ENCODE measurements at places on chromosomes 3 and 15.

DNA sequence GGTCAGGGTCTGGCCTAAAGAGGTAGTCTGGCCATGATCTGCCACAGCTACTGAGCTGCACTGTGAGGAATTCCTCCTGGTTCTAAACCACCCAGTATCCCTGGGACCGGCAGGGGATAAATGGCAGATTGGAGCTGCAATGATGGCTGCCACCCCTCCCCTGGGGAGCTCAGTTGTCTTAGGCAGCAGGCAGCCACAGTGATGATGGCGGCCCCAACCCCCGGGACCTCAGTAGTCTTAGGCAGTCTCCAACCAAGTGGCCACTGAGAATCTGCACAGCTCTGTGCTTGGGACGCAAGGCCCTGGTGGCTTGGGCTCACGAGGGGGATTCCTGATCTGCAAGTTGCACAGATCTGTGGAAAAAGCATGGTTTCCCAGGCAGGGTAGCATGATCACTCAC lies 68.1 kb downstream of the STRIT1 start:
- no peak for DNase-seq

- no peak for DNase-seq
Observed at GRCh38 chr15:94844538-94845389, 613.4 kb downstream of the MCTP2 start.

DNA sequence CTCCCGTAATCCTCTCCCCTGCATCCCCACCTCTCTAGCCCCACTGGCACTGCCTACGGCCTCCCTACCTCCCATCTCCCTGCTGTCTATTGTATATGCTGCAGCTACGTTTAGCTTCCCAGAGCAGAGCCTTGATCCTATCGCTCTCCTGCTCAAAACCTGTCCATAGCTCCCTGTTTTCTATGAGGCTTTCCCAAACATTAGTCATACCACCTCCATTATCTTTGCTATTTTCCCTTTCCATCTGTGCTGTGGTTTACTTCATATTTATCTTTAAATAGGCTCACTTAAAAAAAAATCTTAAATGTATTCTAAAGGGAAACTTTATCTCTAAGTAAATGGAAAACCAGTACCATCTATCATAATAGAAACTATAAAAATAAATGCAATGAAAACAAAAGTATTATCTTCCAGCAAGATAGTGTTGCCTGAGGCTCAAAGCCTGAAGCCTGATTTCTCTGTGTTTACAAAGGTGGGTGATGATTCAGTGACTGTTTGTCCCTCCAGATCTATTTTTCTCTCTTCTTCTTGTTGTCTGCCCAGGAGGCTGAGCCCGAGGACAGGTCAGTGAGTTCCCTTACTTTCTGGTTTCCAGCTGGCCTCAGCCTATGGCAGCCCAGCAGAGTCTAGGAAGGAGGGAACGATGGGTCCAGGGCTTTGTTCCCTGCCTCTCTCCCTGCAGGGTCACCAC lies 397.1 kb upstream of the CFAP20DC start:
- no peak for DNase-seq

DNA sequence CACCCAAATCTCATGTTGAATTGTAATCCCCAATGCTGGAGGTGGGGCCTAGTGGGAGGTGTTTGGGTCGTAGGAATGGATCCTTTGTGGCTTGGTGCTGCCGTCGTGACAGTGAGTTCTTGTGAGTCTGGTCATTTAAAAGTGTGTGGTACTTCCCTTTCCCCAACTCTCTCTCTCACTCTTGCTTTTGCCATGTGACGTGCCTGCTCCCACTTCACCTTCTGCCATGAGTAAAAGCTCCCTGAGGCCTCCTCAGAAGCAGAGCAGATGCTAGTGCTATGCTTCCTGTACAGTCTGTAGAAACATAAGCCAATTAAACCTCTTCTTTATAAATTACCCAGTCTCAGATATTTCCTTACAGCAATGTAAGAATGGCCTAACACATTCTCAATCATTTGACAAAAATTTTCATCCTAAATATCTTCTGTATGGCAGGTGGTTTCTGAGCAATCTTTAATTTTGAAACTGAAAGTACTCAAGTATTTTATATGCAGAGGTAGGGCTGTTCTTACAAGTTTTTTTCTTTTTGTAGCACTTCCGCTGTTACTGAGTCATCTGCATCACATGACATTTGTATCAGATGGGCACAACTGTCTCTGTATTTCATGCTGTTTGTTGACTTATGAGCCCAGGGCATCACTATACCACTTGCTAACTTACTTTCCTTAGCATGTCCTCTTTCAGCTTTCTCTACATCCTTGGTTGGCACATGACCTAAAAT lies 8.8 kb downstream of the RPL39L start:
- peak; percentile 45 for DNase-seq

DNA sequence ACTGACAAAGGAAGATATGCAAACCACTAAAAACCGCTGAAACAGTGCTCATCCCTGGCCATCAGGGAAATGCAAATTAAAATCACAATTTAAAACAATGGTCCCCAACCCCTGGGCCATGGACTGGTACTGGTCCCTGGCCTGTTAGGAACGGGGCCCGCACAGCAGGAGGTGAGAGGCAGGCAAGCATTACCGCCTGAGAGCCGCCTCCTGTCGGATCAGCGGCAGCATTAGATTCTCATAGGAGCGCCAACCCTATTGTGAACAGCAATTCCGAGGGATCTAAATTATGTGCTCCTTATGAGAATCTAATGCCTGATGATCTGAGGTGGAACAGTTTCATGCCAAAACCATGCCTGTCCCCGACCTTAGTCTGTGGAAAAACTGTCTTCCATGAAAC lies 14.4 kb downstream of the SLC12A6 start:
- DNase-seq = no peak

- no peak for DNase-seq
Observed at GRCh38 chr3:135513106-135514059, 452.1 kb upstream of the PPP2R3A start.

DNA sequence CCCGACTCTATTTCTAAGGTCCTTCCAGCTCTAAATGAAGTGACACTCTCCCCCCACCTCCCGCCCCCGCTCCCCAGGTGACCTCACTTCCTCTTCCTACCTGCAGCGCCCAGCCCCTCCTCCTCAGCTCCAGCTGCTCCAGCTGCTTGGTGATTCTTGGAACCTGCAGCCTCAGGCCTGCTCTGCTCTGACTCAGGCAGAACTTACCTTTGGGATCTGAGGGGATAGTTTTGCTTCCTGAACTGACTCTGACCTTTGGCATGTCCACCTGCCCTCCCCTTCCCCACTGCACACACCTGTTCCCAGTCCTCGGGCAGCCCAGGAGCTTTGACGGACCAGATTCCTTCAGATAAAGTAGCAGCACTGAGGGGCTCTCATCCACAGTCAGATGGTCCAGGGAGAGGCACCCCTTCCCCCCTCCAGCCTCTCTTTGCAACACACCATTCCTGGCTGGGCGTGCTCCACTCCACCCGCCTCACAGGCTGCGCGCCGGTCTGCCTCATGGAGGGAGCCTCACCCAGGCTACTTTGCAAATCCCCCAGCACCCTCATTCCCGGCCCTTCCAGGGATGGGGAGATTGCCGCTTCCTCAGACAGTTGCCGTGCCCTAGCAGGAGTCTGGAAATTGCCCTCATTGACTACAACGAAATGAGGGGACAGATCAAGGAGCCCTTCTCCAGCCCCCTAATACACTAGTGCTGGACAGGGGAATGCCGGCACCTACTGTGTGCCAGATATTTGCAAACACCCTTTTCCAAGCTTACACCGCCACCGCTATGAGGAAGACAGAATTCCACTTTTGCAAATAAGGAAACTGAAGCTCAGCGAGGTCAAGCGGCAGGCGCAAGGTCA lies 692 bp upstream of the C15orf39 start:
- DNase-seq = no peak

GRCh38 chr3:126460381-126460780 lies 15.3 kb downstream of the ZXDC start:
- no peak for DNase-seq

DNA sequence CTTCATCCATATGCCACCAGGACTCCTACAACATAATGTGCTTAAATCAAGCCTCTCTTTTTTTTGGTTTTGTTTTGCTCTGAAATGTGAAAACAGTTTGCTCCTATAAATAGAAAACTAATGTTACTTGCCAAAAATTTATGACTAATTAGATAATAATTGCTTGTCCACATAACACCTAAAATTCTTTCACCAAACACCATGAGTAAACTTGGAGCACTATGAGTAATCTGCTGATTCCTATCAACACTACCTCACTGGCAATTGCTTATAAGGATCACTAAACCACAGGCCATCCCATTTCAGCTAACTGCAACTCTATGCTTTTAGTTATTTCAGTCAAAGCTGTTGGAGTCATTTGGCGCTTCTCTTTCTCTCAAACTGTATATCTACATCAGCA lies 252.7 kb downstream of the EPHA3 start:
- no peak for DNase-seq

DNA sequence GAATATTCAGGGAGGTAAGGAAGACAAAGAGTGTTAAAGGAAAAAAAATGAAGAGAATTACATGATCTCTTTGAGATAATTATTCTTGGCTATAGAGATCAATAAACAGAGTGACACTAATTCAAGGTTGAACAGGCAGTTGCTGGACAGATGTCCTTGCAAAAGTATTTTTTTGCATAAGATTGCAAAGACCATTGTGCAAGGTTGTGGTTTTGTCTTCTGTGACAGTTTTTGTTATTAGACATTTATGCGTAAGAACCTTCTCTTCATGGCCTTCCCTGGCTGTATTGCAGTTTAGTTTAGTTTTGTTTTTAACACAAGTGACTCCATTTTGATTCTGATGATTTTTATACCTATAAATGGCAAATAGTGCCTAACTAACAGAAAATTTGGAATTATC lies 682.8 kb upstream of the ARPP21 start:
- no peak for DNase-seq

DNA sequence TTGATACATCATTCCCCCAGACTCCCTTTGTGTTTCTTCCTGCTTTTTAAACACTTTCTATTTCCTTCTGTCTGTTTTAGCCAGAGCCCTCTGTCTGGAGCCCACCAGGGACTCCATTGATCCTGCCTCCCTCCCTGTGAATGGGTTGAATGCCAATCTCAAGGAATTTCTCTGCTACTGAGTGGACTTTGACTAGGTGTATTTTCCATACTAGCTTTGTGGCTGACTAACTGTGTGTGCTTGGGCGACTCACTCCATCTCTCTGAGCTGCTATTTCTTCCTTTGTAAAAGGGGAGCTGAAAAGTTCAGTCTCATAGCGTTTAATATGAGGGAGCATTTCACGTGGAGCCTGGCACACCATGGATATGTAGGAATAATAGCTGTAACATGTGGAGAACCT lies 98.8 kb downstream of the EEFSEC start:
- no peak for DNase-seq

- DNase-seq = no peak
Observed at GRCh38 chr3:183215591-183216202, 37.4 kb upstream of the B3GNT5 start.

- DNase-seq = no peak
Observed at GRCh38 chr3:67018789-67019526, 20.9 kb downstream of the KBTBD8 start.

- DNase-seq = no peak
Observed at GRCh38 chr3:67198374-67198773, 200.3 kb downstream of the KBTBD8 start.

DNA sequence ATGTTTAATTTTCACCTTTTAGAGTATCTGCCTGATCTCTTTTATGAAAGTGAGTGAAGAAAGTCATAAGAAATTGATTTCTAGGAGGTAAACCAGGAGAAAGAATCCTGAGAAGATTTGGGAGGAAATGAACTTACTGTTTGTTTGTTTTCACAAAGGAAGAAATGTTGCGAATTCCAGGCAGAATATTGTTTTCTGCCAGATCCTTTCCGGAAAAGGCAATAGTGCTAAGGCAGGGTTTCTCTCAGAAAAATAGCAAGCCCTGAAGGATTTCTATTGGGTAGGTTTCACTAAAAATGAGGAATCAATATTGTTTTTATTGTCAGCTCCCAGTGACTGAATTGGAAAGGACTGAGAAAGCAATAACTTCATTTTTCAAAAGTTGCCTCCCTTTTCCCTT lies 85.7 kb upstream of the TGFBR2 start:
- no peak for DNase-seq

GRCh38 chr15:41945731-41946130 lies 26.6 kb downstream of the EHD4 start:
- DNase-seq = no peak

DNA sequence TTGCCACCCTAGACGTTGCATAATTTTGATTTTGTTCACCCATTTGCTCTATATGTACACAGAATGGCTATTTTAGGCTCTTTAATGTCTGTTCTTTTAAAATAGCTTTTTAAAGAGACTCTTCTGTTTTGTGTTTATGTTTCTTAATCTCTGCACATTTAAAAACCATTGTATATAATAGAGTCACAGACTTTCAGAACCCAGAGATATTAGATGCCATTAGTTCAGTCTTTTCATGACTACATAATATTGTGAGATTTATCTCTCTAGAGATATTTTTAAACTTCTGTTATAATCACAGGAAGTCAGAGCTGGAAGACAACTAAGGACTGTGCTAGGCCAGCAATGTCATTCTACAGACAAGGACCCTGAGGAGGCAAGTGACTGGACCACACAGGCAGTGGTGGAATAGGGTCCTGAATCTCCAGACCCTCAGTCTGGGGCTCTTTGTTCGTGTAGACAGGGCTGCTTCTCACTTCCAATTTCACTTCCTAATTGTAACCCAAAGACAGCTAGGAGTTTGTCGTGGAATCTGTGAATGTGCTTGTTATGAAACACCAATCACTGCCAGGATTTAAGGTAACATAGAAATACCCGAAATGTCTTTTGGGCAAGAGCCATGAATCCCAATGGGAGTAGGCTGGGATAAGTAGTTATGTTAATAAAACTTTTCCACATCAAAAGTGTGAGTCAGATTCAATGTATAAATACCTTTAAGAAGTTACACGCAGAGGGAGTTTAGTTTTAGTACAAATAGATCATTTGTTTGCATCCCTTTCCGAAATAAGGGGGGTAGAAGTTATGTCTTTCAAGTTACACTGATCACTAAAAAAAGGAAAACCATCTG lies 165.2 kb upstream of the ROPN1 start:
- no peak for DNase-seq

DNA sequence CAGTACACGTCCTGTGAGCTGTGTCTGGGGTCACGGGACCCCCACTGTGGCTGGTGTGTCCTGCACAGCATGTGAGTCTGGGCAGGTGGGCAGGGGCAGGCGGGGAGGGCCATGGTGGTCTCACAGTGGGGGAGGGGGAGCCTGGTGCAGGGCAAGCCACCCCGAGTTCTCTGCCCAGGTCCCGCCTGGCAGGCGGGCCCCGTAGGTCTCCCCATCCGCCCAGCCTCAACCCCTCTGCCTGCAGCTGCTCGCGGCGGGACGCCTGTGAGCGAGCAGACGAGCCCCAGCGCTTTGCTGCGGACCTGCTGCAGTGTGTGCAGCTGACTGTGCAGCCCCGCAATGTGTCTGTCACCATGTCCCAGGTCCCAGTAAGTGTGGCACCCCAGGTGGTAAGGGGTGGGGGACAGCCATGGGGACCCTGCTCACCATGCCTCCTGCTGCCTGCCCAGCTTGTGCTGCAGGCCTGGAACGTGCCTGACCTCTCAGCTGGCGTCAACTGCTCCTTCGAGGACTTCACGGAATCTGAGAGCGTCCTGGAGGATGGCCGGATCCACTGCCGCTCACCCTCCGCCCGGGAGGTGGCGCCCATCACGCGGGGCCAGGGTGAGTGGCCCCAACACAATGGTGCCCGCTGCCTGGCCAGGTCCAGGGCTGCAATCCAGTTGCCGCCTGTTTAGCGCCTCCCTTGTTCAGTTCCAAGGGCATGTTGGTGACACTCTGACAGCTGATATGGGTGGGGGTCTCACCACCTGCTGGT lies 21.9 kb downstream of the PLXNA1 start:
- no peak for DNase-seq

GRCh38 chr3:78728406-78729145 lies 1039.2 kb downstream of the ROBO1 start:
- no peak for DNase-seq

All from activated CD4-positive, CD25-positive, alpha-beta regulatory T cell treated with anti-CD3 and anti-CD28 coated beads, Interleukin-2, amount 50 U/mL, for 72 hours (primary cell).